Activated naive CD4-positive, alpha-beta T cell treated with anti-CD3 and anti-CD28 coated beads for 36 hours (primary cell): ENCODE measurements at places on chromosomes 11 and 22. TPM values are rescaled to one million over a fixed set of nuclear protein-coding genes. Genes with fewer than 3 reads are reported as not detected.

The MAPK8IP2 gene
- 0.15 TPM for total RNA-seq

- DNase-seq = no peak
These were observed 435.5 kb downstream of the LUZP2 start for GRCh38 chr11:24932110-24933000.

The GAL gene
- total RNA-seq = 3.6 TPM

DNA sequence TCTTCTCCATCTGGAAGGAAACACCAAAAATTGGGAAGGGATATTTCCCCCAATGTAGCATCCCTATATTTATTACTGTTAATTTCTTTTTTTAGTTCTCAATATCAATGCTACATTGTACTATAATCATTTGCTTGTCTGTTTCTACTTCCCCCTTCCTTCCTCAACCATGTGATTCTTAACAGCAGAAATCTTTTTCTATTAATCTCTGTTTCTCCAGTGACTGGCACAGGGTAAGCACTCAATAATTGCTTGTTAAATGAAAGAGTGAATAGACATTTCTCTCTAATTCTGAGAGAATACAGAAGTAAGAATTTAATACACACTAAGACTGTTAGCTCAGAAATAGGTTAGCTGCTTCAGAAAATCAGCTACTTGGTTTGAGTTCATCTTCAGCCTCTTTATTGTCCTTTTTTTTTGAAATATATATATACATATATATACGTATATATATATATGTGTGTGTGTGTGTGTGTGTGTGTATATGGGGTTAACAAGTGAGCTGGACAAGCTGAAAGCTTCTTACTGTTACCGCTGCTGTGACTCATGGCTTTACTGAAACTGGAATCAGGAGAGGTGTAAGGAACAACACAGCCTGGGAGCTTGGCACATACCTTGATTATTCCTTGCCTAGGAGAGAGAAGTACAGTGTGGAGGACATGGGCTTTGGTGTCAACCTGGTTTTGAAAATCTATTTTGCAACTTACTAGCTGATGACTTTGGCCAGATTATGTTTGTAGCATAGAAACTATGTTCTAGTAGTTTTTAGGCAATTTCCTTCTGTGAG, 26.2 kb upstream of the PDE3B start:
- DNase-seq = no peak

The DDTL gene
- 0.72 TPM for total RNA-seq

The DLG2 gene
- 4.6 TPM for total RNA-seq

GRCh38 chr11:100908746-100909145, 220.9 kb downstream of the PGR start:
- no peak for DNase-seq

DNA sequence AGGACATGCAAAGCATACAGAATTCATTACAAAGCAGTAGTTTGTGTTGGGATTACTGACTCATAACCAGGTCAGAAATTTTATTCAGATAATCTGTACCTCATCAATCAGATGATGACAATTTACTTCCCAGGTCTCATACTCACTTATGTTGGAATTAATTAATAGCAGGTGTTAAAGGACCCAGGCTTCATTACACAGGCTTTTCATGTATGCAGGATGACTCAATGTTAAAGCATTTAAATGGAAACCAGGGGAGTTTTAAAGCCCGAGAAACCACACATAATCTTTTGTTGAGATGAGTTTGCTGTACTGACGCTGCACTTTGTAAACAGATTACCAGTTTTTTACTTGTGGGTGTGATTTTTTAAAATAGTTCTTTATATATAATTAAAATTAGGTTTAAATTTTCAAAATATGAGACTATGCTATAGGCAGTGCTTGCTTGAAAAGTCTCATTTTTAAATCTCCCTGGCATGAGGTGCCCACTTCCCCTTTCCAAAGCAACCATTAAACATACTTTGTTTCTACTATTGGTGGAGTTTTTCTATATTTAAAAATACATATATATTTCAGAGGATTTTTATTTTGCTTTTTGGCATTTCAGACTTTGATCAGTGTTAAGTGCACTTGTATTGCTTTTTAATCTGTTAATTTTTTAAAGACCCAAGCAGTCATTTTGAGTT, 41.0 kb downstream of the CEP57 start:
- no peak for DNase-seq

GRCh38 chr11:75493626-75494025, 32.1 kb downstream of the GDPD5 start:
- no peak for DNase-seq
